Hepatocyte (in vitro differentiated cells): ENCODE measurements at places on chromosomes 16 and 17. TPM values are rescaled to one million over a fixed set of nuclear protein-coding genes. Genes with fewer than 3 reads are reported as not detected.

The VTN gene
- 1,128 and 1,263 TPM in 2 replicates for total RNA-seq

The PROCA1 gene
- 3.9 and 4.4 TPM in 2 replicates for total RNA-seq

DNA sequence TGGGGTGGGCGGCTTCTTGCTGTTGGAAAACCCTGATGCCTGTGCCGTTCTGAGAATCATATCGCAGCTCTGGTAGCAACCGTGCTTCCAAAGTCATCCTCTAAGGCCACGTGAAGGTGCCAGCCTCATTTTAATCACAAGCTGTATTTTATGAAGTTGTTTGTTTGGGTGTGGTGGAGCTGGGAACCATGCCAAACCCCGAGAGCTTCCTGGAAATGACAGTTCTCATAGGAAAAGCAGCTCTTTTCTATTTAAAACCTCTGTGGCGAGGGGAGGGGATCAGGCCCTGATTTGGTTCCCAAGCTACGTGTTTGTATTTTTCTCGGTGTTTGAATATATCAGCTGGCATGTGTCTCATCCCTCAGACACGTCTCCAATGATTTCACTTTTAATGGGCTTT, 21.7 kb downstream of the KNOP1 start:
- no peaks in the 10 kb centered on the region for H3K27me3 ChIP-seq
- peak; percentile 63 for DNase-seq
- peaks cover 17% of the 10 kb centered on the region for H3K4me1 ChIP-seq
- H3K36me3 ChIP-seq, result no peaks in the 10 kb centered on the region

DNA sequence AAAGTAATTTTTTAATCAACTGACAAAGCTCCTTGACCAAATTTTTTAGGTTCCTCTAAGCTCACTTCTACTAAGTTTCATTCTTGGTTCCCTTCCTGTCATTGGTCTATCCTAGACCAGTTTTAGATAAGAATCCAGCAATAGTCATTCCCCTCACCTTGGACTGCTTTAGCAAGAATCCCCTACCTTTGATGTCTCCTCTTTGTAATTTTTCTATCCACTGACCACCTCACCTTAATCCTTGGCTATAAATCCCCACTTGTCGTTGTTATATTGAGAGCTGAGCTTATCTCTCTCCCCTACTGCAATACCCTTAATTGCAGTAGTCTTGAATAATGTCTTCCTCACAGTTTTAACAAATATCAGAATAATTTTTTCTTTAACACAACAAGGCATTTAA, 107.2 kb downstream of the USP32 start:
- H3K36me3 ChIP-seq, result no peaks in the 10 kb centered on the region
- H3K4me1 ChIP-seq, result no peaks in the 10 kb centered on the region
- no peak for DNase-seq
- no peaks in the 10 kb centered on the region for H3K27me3 ChIP-seq
- no peak overlapping the region for H3K4me3 ChIP-seq

- peaks cover 32% of the 10 kb centered on the region for H3K4me1 ChIP-seq
- no peak overlapping the region for H3K4me3 ChIP-seq
- H3K36me3 ChIP-seq, result no peaks in the 10 kb centered on the region
- H3K27me3 ChIP-seq, result no peaks in the 10 kb centered on the region
- H3K27ac ChIP-seq, result no peak overlapping the region
- DNase-seq, result no peak
Measured at GRCh38 chr16:1691956-1692355, 13.9 kb downstream of the JPT2 start.
